ENCODE measurements at places on chromosomes 5 and 9.

GRCh38 chr5:137836298-137836697 is 31.4 kb upstream of the MYOT start:
- DNase-seq, result no peak

DNA sequence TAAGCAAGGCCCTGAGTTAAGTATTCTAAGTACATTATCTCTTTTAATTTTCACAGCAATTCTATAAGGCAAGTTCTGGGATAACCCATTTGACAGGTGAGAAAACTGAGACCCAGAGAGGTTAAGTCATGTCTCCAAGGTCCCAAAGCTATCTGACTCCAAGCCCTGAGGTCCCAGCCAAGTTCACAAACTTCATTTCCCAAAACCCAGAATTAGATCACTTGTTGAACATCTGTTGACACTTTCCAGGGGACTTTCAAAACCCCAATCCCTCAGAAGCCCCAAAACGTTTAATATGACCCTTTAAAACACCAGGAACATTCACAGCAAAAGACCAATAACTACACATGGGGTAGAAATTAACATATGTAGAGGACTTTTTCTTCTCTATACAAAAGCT is 72.0 kb downstream of the SH3TC2 start:
- no peak for DNase-seq

GRCh38 chr5:41707853-41708603 is 162.2 kb downstream of the OXCT1 start:
- no peak for DNase-seq

DNA sequence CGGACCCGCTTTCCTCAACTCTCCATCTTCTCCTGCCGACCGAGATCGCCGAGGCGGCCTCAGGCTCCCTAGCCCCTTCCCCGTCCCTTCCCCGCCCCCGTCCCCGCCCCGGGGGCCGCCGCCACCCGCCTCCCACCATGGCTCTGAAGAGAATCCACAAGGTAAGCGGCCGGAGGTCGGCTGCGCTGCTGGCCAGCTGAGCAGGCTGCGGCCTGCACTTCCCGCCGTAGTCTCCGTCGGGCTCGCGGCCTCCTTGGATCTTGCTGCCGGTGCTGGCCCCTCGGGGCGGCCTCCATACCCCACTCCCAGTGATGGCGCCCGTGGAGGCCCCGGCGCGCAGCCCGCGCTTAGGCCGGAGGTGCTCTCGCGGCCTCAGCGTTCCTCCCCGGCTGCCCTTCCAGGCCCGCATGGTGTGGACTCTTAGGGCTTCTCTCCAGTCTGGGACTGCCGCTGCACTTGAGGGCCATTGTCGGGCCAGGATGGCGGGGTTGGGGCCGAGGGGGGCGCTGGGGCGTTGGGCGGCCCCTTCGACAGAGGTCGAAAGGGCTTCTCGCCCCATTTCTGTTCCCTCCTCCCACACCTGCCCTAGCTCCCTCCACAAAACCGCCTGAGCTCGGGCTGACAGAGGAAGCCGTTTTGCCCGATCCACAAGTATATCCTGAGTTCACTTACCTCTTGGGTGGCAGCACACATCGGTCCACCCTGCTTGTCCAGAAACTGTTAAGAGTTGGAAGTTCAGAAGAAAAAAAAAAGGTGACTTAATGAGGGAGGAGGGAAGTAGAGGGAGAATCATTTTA is 714 bp downstream of the UBE2D2 start:
- no peak for DNase-seq
